ENCODE measurements at places on chromosomes 6 and 20.

DNA sequence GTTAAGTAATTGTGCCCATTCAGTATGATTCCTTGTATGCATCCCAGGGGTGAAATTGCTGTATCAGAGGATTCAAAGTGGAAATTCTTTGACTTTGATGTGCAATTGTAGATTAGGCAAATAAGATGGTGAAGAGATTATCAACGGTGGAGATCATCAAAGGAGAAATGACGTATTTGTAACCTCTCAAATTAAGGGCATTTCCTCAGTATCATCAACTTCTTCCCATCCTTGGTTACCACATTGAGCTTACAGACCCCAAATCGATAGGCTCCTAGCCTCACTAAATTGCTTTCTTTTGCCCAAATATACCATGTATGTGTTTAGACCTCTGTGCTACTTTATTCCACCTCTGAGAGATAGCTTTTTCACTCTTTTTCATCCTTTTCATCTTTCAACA, 213.1 kb upstream of the ZFP64 start:
- no peak for DNase-seq

GRCh38 chr20:20979934-20980333, 126.2 kb downstream of the LINC00237 start:
- DNase-seq, result no peak

- DNase-seq, result no peak
These were observed 12.9 kb downstream of the OR2A4 start for GRCh38 chr6:131688286-131688685.

DNA sequence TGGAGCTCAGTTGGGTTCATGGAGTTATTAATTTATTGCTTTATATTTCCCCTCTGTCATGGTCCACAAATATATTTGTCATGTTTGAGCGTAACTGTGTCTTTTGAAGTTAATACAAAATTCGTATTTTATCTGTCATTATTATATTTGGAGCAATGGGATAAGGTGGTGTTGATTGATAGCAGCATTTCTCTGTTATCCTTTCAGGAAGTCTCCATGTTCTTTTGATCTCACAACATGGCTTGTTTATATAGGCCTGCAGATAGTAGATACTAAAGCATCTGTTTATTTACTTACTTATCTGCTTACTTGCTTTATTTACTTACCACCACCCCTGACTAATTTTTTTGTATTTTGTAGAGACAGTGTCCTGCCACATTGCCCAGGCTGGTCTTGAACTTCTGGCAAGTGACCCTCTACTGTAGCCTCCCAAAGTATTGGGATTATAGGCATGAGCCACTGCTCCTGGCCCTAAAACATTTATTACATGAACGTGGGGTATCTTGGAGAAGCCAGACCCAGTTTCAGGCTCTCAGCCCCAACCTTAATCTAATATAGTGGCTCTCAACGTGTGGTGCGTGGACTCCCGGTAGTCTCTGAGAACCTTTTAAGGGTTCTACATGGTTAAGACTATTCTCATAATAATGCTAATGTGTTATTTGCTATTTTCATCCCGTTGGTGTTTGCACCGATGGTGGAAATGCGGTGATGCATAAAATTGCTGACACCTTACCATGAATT, 104.2 kb downstream of the NCOA3 start:
- no peak for DNase-seq

DNA sequence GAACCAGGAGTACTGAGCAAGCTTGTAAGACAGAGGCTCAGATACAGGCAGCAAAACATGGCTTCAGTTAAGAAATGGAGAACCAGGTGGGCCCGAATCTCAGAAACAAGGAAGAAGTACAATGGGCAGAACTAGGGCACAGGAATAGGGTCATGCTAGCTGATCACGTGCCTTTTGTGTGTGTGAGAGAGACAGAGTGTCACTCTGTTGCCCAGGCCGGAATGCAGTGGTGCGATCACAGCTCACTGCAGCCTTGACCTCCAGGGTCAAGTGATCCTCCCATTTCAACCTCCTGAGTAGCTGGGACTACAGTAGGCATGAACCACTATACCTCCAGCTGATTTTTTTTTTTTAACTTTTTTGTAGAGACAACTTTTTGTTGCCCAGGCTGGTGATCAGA, 257.8 kb downstream of the UST start:
- no peak for DNase-seq

DNA sequence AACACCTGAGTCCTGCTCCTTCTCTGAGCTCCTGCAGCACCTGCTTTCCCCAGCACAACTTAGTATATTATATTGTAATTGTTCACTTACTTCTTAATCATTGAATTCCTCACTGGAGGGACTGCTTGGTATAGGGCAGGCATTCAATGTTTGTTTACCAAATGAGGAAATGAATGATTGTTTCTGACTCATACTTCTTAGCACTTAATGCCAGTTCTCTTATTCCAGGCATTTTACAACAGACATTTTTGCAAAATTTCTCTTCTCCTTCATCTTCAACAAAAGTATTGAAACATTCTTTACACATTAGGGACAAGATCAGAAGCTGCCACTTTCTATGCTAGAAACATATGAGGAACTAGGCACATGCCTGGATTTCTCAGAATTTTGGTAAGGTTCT, 119.4 kb downstream of the TBX18 start:
- DNase-seq, result no peak

DNA sequence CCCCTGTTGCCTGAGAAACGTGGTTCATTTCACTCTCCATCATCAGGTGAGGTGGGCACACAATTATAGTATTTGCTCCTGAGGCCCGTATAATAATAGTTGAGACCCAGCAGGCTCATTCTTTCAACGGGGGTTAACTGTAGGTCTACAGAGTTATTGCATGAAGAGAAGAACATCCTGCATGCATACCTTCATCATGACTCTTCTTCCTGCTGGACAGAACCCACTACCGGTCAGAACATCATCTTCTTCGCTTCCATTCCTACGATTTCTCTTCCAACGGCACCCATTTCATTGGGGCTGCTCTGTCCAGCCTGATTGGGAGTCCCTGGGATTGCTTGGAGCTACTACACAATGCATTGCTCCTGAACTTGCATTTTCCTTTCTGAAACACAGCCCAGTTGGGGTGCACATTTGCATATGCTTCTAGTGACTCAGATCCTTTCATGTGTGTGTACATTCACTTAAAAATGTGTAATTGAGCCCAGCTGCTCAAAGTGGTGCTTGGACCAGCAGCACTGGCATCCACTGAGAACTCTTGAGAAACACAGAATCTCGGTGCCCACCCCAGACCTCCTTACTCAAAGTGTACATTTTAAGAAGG, 57.4 kb downstream of the SLC24A3 start:
- DNase-seq, result no peak

DNA sequence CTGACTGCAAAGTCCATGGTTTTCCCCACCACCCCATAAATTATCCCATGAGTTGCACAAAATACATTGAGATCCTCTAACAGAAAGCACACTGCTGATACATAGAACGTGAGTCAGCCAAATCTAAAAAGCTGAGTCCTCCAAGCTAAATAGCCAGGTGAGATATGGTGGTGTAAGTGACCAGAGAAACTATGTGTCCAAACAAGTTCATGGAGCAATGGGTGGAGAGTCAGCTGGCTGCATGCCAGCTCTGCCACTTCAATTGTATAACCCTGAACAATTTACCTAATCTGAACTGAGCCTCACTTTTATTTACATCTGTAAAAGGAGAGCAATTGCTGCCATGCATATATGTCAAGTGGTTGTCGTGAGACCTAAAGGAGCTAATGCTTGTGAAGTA, 9.7 kb downstream of the SNAP25 start:
- no peak for DNase-seq

DNA sequence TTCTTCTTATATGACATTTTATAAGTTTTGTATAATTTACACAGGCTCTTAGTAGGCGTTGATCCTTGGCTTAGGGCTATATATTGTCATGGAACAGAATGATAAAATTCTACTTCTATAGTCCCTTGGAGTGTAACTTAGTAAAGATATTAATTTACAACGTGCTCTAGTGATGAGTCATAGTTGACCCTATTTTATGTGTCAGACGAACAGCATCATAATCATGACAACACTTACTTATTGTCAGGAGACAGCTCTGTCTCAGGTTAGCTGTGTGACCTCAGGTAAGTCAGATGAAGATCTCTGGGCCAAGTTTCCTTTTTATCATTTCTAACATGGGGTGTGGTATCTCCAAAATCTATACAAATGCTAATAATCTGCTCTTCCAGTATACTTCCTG, 473.5 kb downstream of the UTRN start:
- DNase-seq, result no peak

DNA sequence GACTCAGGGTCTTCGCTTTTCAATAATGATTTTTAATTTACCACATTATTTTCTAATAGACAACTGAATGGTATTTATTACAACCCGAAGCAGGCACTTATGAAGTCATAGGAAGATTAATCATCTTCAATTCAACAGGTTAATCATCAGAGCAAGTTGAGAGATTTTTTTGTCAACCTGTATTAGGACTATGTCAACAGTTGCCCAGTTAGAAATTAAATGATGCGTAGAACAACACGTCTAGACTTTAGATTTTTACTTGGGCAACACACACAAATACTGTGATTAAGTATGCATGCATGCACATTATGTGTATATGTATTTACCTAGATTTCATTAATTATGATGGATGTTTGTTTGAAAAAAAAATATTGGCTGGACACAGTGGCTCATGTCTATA, 4.3 kb downstream of the ILRUN start:
- no peak for DNase-seq

DNA sequence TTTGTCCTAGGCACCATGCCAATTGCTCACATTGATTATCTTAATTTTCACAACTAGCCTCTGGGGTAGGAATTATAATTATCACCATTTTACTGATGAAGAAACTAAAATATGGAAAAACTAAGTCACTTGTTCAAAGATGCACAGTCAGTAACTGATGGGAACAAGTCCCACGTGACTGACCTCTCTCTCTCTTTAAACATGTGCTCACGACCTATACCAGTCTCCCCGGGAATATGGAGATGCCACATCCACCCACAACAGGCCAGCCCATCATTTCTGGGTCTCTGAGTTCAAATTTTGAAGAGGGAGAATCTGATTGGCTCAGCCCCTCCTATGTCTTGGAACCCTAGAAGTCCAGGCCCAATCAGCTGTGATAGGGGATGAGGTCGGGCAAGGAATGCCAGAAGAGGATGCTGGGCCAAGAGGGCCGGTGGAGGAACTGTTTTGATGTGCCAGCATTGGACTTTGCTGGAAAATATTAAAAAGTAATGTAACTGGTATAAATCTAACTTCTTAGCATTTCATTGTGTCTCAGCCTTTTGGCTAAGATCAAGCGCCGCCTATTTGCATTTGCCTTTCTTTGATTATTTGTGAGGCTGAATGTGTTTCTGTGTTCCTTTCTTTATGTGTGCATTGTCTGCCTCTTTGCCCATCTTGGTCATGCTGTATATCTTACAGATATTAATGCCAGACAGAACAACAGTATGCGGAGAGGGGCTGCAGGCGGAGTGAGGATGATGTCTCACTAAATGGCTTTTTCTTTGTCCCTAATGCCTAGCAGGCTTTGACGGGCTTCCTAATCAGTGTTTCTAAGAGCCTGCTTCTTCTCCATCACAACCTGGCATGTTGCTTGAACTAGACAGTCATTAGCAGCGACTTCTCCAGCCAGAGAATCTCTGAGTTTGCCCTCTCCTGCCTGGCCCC, 126.6 kb downstream of the VEGFA start:
- DNase-seq, result no peak

- DNase-seq, result no peak
These were observed 12.3 kb upstream of the HDDC2 start for GRCh38 chr6:125314009-125314581.

- DNase-seq, result no peak
These were observed 62.0 kb downstream of the IL22RA2 start for GRCh38 chr6:137111296-137112066.
